Fibroblast of skin of scalp (primary cell): ENCODE measurements at places on chromosomes 11 and 22.
A peak's percentile ranks its signal among the peaks of the same experiment; 100 is the strongest.

DNA sequence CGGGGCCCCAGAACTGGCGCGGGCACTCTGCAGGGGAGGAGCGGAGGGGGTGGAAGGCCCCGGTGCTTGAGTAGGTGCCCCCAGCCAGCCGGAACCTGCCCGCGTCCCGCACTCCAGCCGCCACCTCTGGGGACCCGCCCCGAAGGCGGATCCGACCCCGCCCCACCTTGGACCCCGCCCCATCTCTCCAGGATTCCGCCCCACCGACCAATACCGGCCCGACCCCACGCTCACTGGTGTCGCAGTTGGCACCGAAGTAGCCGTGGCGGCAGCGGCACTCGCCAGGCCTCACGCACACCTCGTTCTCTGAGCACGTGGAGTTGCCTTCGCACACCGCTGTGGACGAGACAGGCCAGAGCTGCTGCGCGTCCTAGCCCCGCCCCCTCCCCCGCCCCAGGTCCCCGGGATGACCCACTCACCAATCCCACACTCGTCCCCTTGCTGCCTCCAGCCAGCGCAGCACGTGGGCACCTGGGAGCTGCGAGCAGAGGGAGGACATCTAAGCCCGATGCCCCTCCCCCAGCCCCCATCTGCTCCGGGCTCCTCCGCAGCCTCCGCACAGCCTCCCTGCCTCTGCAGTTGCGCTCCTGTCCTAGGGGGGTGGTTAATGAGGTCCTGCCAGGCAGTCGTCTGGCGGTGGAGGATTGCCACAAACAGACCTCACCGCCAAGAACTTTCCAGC lies 6.0 kb downstream of the SCARF2 start:
- DNase-seq, result no peak

GRCh38 chr22:22397292-22397870 lies 111.2 kb downstream of the ZNF280B start:
- DNase-seq, result peak; percentile 11

GRCh38 chr11:86773513-86774252 lies 26.7 kb upstream of the PRSS23 start:
- no peak for DNase-seq

DNA sequence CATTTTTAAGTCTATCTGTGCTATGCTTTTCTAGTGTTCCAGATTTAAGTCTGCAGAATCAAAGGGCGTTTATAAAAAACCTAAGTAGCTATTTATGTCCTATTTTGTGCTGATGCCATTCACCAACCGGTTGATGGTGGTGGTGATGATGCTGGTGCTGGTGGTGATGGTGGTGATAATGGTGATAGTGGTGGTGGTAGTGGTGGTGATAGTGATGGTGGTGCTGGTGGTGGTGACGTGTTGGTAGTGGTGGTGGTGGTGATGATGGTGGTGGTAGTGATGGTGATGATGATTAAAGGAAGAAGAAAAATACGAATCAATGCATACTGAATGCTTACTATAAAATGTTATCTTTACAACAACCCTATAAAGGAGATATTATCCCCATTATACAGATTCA lies 178.2 kb downstream of the OPCML start:
- DNase-seq, result no peak

GRCh38 chr11:69645801-69646492 lies 5.0 kb downstream of the CCND1 start:
- no peak for DNase-seq

GRCh38 chr22:29719899-29720645 lies at the start of gene CABP7:
Gene CABP7, plus strand, starts transcription at chr22:29720003. Its CDS starts 422 bp downstream, at chr22:29720425.
- no peak for DNase-seq

DNA sequence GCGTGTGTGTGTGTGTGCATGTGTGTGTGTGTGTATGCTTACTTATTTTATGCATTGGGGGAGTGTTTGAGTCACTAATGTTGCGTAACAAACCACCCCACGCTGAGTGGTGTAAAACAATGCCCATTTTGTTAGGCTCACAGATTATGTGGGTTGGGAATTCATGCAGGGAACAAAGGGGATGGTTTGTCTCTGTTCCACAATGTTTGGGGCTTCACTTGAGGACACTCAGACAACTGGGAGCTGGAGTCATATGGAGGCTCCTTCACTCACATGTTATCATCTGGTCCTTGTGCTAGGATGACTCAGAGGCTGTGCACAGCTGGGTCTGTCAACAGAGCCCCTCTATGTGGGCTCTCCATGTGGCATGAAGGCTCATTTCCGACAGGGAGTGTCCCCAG lies 51.3 kb upstream of the LARGE1 start:
- DNase-seq, result no peak

GRCh38 chr11:74024261-74025029 lies 15.6 kb upstream of the UCP3 start:
- DNase-seq, result peak; percentile 81

DNA sequence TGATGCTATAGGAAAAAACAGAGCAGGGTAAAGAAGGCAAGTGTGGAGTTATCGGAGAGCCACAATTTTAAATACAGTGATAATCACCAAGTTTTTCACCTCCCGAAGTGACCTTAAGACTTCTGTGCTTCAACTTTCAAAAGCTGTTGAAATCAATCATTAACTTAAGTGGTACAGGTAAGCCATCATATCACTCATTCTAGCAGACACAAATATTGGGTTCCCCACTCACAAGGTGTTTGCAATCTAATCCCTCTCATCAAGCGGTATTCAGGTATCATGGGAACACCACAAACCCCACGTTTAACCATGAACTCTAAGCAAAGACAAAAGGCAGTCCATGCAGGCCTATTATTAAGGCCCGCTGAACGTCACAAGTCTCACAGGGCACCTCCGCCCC lies 26.8 kb downstream of the LARGE1 start:
- no peak for DNase-seq

- peak; percentile 50 for DNase-seq
These were observed 15.2 kb downstream of the SERPINH1 start for GRCh38 chr11:75577207-75577606.

DNA sequence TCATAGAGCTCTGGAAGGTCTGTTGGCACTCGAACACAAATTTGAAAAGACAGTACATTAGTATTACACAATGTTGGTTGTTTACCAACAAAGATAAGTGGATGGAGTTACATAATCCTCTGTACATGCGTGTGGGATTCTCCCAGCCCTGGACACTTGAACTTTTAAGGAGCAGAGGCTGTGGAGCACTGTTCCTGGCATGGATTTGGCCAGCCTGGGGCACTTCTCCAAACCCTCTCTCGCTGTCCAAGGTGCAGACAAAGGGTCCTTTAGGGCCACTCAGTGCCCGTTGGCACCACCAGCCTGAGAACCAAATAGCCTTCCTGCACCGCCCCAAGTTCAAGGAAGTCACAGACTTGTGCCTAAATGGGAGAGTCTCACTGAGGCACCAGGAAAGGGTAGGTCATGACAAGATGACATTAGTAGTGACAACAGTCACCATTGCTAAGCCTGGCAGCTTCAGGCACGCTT lies 1.6 kb upstream of the ANO1 start:
- DNase-seq, result no peak

GRCh38 chr22:21683401-21683811 lies 17.6 kb downstream of the PPIL2 start:
- DNase-seq, result no peak

DNA sequence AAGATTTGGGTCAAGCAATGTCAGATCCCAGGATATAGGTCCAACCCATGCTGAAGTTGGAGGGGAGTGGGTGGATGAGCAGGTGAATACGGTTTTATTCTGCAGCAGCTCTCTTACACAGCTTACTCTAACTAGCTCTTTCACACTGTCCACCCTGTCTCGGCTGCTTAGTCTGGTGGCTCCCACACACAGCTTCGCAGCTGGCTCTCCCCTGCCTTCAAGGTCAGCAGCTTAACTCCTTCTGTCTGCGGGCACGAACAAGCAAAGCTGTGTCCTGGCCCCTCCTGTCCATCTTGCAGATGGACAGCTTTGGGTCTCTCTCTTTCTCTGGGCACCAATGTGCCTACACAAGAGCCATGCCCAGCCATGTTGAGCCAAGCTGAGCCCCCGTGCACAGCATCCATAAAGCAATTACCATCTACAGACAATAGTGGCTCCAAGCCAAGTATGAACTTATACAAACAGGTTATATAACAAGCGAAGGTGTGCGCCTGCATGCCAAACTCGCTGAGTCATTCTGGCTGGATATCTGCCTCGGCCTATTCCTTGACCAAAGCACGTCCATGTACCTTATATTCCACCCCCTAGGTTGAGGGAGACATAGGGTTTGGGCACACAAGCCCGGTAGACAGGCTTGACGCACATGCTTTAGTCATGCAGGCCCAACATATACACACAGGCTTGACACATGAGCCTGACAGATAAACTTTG lies 1307.8 kb upstream of the RAG2 start:
- no peak for DNase-seq

DNA sequence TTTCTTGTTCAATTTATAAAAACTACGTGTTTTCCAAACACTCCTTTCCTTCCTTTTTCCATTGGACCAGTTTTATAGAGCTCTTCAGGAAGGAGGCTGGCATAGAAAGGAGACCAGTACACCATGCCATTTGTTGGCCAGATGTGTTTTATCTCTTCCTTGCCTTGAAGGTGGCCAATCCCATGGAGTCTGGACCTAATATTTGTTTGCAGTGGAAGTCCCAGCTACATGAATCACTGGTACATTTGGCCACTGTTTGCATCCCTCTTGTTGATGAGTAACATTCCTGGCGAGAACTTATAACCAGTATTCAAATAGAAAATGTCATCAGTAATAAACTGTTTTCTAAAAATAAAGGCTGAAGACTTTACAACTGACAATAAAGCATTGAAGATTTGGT lies 110.2 kb downstream of the ANO3 start:
- peak; percentile 33 for DNase-seq

DNA sequence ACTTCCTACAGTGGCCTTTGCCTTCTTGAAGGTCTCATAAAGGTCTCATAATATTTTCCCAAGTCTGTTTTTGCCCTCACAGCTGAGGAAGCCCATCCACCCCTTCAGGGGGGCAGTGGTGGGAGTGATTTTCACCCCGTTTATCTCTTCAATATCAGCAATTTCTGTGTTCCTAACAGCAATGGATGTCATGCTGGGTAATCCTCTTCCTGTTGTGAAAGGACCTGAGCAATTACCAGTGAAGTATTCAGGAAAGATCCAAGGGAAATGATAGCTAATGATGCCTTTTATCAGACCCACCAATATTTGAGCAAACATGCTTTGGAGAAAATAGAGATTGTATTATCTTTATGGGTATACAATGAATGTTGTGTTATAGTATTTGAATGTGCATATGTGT lies 226.9 kb downstream of the INSC start:
- DNase-seq, result no peak

- no peak for DNase-seq
These were observed 40.9 kb downstream of the TBX1 start for GRCh38 chr22:19801340-19802000.

GRCh38 chr11:112200252-112200651 lies 24.9 kb downstream of the BCO2 start:
- DNase-seq, result no peak

GRCh38 chr22:30054067-30054763 lies 26.0 kb upstream of the HORMAD2 start:
- no peak for DNase-seq

DNA sequence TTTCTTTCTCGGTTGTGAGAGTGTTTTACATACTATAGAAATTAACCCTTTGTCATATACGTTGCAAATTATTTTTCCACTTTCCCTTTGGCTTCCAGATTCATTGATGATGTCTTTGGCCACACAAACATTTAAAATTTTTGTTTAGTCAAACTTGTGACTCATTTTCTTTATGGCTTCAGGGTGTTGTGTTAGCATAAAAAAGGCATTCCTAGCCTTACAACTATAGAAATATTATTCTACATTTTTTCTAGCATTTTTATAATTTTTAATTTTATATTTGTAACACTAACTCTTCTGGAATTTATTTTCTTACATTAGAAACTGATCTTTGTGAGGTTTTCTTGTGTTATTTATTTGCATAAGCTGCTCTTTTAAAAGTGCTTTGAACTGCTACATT lies 12.1 kb downstream of the GRIA4 start:
- DNase-seq, result peak; percentile 46

DNA sequence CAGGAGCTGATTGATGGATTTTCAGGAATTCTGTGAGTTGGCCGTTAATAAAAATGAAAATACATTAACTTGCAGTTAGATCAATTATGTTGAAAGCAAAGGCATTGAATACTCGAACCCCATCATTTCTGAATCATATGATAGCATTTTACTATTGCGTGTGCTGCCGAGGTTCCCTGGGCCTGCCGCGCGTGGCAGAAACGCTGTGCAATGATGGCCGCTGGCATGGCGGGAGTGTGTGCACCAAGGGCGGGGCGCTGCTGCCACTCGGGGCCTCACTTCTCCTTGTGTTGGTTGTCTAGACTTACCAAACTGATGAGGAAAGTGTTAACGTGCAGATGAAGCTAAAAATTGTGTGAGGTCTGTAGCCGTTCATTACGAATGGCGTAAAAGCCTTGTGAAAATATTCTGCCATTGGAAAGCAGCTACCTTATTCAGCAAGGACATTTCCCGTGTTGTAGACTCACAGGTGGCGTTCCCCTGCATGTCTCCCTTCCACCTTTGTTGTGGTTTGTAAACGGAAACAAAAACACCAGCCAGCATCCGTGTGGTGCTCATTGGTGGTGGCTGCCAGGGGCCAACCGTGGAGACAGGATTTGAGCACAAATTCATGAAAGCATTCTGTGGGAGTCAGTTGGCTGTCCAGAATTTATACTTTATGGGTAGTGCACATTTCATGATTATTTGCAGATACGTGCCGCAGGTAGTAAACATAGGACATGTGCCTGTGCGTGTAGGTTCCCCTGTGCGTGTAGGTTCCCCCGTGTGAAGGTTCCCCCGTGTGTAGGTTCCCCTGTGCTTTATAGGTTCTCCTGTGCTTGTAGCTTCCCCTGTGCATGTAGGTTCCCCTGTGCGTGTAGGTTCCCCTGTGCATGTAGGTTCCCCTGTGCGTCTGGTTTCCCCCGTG lies 5.9 kb upstream of the GRAMD4 start:
- no peak for DNase-seq

- DNase-seq, result no peak
These were observed 9.0 kb upstream of the VPREB1 start for GRCh38 chr22:22235558-22235957.

DNA sequence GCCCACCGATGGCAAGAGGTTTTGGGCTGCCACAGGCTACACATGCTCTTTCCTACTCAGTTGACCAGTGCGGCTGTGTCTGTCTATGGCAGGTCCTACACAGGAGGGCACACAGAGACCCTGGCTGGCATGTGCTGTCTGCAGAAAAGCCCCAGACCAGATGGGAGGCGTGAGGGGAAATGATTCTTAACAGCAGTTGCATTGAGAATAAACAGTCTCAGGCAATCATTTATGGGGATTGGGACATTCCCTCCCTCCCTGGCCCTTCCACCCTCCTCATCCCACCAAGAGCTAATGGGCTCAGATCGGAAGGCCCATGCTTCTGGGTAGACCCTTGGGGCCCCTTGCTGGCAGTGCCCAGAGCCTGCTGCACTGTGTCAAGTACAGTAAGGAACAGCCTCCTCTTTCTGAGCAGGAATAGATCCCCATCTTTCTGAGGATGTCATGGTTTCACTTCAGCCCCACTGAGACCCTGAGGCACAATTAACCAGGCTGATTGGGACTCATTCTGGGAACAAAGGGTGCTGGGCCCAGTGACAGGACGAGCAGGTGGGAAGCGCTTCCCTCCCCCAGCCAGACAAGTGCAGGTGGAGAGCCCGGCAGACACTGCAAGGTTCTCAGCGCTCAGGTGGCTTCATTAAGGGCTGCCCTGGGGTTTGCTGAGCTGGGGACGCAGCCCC lies 28.3 kb downstream of the TSPAN18 start:
- no peak for DNase-seq

GRCh38 chr22:30860176-30861105 lies 108.1 kb downstream of the MORC2 start:
- no peak for DNase-seq
